ENCODE measurements at places on chromosomes 6 and 20. TPM values are rescaled to one million over a fixed set of nuclear protein-coding genes. Genes with fewer than 3 reads are reported as not detected.

GRCh38 chr6:42007286-42008137 lies 42.8 kb upstream of the TAF8 start:
- DNase-seq, result no peak

DNA sequence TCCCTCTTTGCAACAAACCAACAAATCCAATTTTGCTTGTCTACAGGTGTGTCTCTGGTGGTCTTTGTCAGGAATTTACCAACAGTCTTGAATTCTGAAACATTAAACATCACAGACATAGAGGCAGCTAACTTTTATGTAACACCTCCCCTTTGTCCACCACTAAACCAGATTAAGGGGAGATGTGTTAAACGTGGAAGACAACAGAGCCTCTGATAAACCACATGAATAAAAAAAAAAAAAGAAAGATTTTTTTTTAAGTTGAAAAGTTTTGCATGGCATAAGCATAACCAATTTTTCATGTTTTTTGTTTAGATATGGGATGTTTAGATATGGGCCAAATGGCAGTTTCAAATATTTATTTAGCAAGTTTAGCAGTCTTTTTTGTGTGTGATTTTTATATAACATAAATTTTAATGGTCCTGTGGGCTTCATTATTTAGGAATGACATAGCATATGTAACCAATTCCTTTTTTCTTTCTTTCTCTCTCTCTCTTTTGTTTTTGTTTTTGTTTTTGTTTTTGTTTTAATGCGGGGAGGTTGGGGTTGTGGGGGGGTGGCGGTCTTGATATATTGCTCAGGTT lies 60.7 kb upstream of the BTN3A2 start:
- no peak for DNase-seq

DNA sequence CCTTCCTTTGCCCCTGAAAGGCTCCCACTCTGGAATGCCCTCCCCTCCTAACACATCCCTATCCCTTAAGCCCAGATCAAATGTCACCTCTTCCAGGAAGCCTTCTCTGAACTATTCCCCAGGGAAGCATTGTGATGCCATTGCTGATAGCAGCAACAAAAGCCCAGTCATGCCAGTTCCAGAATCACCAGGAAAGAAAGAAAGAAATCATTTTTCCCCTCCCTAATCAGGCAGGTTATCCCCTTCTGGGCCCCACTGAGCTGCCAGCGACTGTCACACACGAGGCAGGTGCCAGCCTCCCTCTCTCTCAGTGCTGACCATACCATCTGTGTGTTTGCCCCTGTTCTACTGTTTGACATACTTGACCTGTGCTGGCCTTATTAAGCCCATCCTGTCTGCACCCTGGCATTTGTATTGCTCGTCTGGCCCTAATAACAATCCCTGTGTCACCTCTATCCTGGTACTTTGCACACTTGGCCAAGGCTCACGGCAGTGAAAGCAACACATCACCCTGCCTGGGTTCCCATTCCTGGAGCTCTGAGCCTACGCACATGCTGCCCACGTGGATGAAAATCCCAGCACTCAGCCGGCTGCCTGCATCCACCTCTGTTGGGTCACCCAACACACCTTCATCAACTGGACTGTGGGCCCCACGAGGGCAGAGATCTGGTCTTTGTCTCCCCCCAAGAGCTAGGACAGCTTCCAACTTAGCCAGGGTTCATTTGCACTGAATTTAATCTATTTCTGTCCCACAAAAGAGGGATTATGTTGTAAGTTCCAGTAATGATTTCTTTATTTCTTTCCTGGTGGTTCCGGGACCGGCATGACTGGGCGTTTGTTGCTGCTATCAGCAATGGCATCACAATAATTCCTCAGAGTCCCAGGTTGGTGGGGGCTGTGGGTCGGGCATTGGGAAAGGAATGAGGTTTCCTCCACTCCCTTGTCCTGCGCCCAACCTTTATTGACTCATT lies 5.3 kb upstream of the BPIFB1 start:
- no peak for DNase-seq

DNA sequence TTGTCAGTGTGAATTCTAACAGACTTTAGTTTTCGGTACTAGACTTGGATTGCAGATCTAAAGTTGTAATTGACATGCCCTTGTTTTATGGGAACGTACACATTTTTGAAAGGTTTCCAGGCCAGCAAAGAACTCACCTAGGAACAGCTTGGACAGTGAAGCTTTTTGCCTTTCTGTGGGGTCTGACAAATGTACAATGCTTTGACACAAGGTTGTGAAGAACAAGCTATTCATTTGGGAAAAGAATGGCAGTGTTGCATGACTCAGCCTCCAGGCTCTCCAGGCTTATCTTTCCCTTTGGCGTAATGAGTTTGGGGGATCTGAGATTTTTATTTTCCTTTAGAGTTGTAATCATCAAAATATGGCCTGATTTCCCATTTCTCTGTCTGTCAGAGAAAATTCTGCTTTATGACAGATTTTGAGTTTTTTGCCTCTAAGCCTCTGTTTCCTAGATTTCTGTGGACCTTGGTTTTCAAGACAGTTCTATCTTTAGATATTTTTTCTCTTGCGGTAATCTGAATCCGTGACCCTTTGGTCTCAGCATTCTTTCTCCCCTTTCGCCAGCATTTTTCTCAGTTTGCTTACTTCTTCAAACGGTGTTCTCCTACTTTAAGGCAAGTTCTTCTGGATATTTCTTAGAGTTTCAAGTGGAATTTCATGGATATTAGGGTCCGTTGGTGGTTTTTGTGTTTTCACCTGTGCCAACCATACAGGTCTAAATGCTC lies 221.0 kb downstream of the ADGB start:
- no peak for DNase-seq

DNA sequence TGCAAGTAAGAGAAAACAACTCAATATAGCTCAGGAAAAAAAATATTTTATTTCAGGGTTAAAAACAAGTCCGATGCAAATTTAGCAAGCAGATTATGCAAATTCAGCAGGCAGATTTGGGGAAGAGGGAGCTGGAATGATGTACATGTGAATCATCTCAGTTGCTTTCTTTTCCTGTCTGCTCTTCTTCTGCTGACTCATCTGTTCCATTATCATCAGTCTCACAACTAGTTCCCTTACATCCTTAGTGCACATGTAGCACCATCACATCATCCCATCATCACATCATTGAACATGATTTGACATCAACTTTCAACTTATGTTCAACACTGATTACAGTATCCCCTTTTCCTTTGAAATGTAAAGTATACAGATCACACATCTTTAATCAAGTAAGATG lies 11.5 kb upstream of the DEFB113 start:
- DNase-seq, result no peak

- DNase-seq, result no peak
These were observed 117.0 kb upstream of the CEP85L start for GRCh38 chr6:118768441-118768840.

- no peak for DNase-seq
These were observed 115.4 kb upstream of the SAMD5 start for GRCh38 chr6:147392917-147393625.

- no peak for DNase-seq
These were observed 7.3 kb upstream of the ULBP2 start for GRCh38 chr6:149934249-149935156.

DNA sequence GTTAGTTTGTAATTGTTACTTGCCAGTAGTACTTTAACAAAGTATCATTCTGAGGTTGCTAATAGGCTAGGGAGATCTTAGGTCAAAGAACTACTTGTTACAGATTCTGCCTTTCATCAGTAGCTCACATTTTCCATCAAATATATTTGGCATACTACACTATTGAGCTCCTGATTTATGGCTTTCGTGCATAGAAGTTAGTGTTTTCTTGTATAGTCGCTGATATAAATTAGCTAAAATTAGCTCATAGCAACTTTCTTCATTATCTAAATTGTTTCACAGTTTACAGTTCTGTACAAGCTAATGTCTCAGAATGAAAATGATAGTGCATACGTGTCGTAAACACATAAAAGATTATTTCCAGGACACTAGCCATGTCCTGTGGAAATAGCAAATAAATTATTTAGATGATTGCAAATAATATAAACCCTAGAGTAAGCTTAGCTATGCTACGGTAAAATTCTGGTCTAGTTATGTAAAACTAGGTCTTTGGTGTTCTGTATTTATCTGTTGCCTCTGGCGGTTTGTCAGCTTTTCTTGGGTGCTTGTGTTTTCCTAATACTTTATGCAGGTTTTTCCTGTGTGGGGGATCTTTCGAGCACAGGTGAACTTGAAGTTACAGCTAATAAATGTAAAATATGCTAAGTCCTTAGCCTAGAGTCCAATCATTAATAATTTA lies 15.1 kb downstream of the PDE7B start:
- DNase-seq, result no peak

- no peak for DNase-seq
These were observed 7.6 kb downstream of the TREM1 start for GRCh38 chr6:41278699-41279405.

- DNase-seq, result no peak
These were observed 5.6 kb downstream of the ADTRP start for GRCh38 chr6:11773013-11773412.

The PBOV1 gene
- not detected for polyA plus RNA-seq

The IMPG1 gene
- polyA plus RNA-seq, result not detected
